SK-N-MC (cell line): ENCODE measurements at places on chromosomes 7 and 10.

GRCh38 chr7:143147070-143147469 lies 15.2 kb downstream of the PIP start:
- DNase-seq, result no peak

- no peak for DNase-seq
Measured at GRCh38 chr7:116152276-116152675, 58.1 kb upstream of the TES start.

DNA sequence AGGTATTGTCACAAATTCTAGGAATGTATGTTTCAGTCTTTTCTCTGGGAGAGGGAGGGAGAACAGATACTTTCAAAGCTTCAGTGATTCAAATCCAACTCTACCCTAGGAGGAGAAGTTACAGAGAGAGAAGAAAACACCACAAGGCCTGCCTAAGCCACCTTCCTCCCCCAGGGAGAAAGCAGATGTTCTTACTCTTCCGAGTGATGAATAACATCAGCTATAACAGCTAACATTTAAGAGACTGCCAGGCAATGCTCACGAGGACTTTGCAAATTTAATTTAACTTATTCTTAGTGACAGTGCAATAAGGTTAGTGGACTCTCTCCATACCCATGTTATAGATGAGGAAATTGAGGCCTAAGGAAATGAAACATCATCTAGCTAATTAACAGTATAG lies 36.8 kb downstream of the TAS2R41 start:
- no peak for DNase-seq

- DNase-seq, result no peak
Measured at GRCh38 chr7:98945852-98946251, 67.5 kb downstream of the TRRAP start.

- DNase-seq, result no peak
Measured at GRCh38 chr7:30816645-30817370, 45.6 kb downstream of the MINDY4 start.

DNA sequence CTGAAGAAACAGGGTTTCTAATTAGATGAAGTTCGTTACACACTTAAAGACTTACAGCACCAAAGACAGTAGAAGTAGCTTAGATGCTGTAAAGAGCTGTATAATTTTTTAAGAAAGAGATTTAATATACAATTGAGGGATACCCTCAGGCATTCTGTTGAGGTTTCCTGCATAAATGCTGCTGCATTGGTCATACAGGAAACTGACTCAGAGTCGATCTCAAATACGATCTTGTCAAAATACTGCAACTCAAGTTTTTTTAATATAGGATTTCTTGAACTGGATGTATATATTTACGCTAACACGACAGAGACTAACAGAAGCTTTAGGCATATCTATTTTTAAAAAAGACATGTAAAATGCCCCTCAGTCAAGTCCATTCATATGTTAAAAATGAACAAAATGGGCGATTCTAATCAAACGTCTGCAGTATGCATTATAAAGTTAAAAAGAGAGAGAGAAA lies 2.4 kb upstream of the ARID5B start:
- peak; percentile 93 for DNase-seq

GRCh38 chr10:17649836-17650235 lies 5.9 kb downstream of the STAM start:
- no peak for DNase-seq
